ENCODE measurements at places on chromosomes 2 and 18.

GRCh38 chr2:168156661-168157060 lies 90.7 kb downstream of the STK39 start:
- DNase-seq: no peak

DNA sequence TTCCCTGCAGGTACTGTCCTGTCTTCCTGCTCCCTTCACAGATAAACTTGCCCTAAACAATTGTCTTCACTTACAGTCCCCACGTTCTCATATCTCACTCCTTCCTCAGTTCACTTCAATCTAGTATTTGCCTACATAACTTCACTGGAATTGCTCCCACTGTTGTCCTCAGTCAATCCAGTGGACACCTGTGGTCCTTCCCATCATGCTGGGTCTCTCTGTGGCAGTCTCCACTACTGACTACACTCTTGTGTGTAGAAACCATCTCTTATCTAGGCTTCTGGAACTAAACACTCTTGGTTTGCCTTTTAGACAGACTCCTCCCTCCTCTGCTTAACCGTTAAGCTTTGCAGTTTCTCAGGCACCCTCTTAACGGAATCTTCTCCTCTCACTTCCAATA lies 58.8 kb downstream of the COPS8 start:
- no peak for DNase-seq

GRCh38 chr2:186554429-186554828 lies 35.4 kb upstream of the ITGAV start:
- DNase-seq: no peak

- DNase-seq: no peak
These were observed 99.9 kb upstream of the ZFP36L2 start for GRCh38 chr2:43326101-43326825.

DNA sequence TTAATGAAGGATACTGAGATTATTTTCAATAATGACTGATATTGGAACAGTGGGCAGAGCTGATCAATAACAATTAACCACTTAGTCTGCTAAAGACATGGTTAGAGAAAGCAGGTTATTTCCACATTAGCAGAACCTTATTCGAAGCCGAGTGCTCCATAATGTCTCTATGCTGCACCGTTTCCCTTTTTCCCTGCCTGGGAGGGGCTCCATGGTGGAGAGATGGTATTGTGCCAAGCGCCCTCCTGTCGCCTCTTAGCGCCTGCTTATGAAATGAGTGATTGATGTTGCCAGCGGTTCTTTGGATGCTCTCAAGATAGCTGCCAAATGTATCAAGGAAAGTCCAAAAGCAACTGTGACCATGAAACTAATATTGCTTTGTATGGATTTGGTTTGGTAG lies 34.6 kb upstream of the INSIG2 start:
- no peak for DNase-seq

- no peak for DNase-seq
These were observed 37.2 kb upstream of the THSD7B start for GRCh38 chr2:136727973-136728699.

GRCh38 chr2:163656622-163657280 lies 79.1 kb downstream of the FIGN start:
- no peak for DNase-seq

- DNase-seq: no peak
These were observed 80.6 kb downstream of the MYO1B start for GRCh38 chr2:191325651-191326365.

Measured in stimulated activated CD8-positive, alpha-beta memory T cell treated with anti-CD3 and anti-CD28 coated beads, Interleukin-7, amount 100 ng/mL, for 48 hours (primary cell).